ENCODE measurements at places on chromosomes 11 and 22. TPM values are rescaled to one million over a fixed set of nuclear protein-coding genes. Genes with fewer than 3 reads are reported as not detected.

GRCh38 chr11:64566042-64566914 is 24.7 kb upstream of the SLC22A12 start:
- peaks cover 3% of the 10 kb centered on the region for H3K4me1 ChIP-seq
- DNase-seq = peak; percentile 90
- H3K36me3 ChIP-seq = no peaks in the 10 kb centered on the region
- H3K27me3 ChIP-seq = no peaks in the 10 kb centered on the region
- no peak overlapping the region for H3K4me3 ChIP-seq

DNA sequence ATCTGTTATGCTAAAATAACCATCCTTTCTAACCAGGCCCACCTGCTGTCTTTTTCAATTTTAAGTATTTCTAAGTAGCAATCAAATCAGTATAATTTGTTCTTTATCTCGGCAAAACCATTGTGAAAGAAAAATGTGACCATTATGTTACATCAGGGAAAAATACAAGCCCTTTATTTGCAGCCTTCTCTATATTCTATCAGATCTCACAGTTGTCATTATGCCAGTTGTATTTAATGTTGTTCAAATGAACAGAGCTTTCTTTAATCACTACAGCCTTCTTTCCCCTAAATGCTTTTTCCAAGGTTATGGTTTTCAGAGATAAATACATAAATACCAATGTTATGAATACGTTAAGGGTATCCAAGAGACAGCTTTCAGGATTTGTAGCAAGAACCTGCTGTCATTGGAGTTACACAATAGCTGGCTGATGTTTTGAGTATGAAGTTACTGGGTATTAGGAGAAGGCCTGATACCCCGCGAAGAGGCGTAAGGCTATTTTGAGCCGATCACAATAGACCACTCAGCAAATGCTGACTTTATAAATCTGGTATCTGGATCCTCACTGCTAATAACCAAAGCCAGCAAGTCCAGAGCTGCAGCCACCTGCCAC is 406.3 kb downstream of the CADM1 start:
- H3K27me3 ChIP-seq = no peaks in the 10 kb centered on the region
- no peak overlapping the region for H3K27ac ChIP-seq
- no peak overlapping the region for H3K4me3 ChIP-seq
- H3K36me3 ChIP-seq = no peaks in the 10 kb centered on the region
- DNase-seq = no peak
- no peaks in the 10 kb centered on the region for H3K4me1 ChIP-seq

- no peaks in the 10 kb centered on the region for H3K36me3 ChIP-seq
- peaks cover 4% of the 10 kb centered on the region for H3K4me1 ChIP-seq
- no peak overlapping the region for H3K27ac ChIP-seq
- H3K27me3 ChIP-seq = no peaks in the 10 kb centered on the region
These were observed 1.7 kb upstream of the KRTAP5-7 start for GRCh38 chr11:71525188-71525937.

- no peaks in the 10 kb centered on the region for H3K36me3 ChIP-seq
- peaks cover 10% of the 10 kb centered on the region for H3K4me1 ChIP-seq
- peak; percentile 27 for DNase-seq
- no peak overlapping the region for H3K27ac ChIP-seq
- no peaks in the 10 kb centered on the region for H3K27me3 ChIP-seq
These were observed 14.1 kb downstream of the TMPRSS13 start for GRCh38 chr11:117914991-117915618.

DNA sequence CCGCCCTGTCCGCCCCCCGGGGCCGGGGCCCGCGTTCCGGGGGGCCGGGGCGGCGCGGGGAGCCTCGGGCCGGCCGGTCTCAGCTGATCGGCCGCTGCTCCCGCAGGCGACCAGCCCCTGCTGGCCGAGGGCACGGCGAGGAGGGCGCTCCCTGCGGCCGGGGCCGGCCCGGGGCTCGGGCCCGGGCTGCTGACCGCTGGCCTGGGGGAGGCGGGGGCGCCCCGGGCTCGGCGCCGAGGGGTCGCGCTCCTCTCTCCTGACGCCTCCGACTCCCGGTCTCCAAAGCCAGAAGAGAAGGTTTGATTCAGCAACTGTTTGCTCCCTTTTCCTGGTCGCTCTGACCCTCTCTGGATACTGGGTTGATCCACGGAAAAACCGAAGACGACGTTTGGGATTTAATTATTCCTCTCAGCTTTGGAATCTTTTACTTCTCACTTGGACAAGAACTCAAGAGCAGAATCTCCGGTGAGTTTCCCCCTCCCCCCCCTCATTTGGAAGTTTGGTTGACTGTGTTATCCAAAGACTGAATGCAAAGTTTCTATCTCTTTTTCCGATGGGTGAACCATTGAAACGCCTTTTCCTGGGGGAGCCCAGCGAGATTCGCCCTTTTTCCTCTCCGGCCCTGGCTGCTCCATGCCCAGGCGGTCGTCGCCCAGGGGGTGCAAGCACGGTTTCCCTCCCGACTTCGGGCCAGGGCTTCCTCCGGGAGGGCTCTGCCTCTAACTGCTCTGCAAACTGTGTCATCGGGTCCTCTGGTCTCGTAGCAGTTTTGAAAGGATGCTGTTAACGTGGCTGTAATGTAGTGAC is 725 bp downstream of the KDM2A start:
- no peaks in the 10 kb centered on the region for H3K36me3 ChIP-seq
- no peaks in the 10 kb centered on the region for H3K27me3 ChIP-seq
- H3K4me1 ChIP-seq = peaks cover 17% of the 10 kb centered on the region
- peak; percentile 67 for DNase-seq

The ACAD8 gene
- polyA plus RNA-seq = 19.6 TPM

The SLC25A45 gene
- polyA plus RNA-seq = 20.3 TPM

The KCNJ1 gene
- not detected for polyA plus RNA-seq

The LUZP2 gene
- polyA plus RNA-seq = 2.2 TPM

All from hepatocyte (in vitro differentiated cells).